Germinal center (tissue), 1 donor: ENCODE measurements at places on chromosomes 11 and 22.

- DNase-seq: no peak
These were observed 717 bp downstream of the MRGPRE start for GRCh38 chr11:3231550-3231850.

GRCh38 chr22:39643311-39644083 lies 72.9 kb downstream of the CACNA1I start:
- no peak for DNase-seq

DNA sequence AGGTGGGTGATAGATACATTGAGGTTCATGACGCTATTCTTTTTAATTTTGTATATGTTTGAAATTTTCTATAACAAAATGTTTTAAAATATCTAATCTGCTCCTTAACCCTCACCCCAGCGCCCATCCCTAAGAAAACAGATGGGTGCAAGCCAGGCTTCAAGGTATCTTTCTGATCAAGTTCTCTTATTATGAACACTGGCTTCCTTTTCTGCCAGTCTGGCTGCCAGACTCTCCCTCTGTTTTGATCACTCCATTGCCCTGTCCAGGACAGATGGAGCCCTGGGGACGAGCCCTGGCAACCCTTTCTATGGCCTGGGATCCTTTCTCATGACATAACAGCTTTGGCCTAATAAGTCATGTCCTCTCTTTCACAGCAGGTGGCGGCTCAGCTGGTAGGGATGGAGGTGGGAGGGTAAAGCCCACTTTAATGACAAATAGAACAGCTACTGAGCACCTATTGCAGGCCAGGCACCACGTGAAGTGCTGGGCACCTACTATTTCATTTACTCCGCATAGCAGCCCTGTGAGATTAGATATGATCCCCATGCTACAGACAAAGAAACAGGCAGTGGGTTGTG lies 38.4 kb downstream of the DRD2 start:
- no peak for DNase-seq

DNA sequence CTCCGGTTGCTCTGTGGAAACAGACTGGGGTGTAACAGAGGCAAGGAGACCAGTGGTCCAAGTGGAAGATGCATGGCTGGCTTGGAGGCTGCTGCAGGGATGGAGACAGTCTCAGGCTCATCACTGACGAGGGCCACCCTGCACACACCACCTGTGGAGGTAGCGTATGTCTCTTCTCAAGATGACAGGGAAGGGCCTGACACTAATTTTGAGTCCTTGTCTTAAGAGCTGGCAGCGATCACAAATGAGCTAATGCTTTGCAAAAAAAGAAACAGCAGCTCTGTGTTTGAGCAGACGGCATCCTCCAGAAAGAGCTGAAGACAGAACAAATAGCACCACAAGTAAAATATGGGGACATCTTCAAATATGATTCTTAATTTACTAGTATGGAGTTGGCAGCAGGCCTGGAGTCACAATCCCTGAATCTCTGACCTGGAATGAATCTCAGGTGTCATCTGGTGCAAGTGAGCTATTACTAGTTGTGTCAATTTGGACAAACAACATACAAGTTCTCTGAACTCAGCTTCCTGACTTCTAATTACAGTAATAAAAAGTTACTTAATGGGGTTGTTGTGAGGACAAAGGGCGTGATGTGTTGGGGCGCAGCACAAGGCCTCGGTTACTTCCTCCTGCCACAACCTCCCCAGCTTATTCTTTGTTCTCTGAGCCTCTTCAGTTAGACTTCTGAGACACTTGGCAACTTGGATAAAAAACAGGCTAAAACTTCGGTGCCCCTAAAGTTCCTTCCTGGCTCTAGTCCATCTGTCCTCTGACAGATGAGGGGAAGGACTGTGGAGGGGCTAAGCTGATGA lies 95.2 kb upstream of the BID start:
- DNase-seq: no peak

DNA sequence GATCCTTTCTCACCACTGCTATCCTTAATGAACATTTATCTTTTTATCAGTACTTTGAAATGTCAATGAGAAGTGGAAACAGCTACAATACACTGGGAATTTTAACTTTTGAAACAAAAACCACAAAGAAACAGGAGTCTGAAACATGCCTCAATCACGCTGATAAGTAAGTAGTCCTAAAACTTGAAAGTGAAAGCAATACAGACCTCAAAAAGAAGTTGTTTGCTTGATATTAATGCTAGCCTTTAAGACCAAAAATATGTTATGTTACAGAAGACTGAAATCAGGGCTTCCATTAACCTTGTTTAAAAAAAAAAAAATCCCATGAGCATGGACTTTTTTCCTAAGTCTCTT lies 21.3 kb downstream of the PHF21A start:
- DNase-seq: no peak

DNA sequence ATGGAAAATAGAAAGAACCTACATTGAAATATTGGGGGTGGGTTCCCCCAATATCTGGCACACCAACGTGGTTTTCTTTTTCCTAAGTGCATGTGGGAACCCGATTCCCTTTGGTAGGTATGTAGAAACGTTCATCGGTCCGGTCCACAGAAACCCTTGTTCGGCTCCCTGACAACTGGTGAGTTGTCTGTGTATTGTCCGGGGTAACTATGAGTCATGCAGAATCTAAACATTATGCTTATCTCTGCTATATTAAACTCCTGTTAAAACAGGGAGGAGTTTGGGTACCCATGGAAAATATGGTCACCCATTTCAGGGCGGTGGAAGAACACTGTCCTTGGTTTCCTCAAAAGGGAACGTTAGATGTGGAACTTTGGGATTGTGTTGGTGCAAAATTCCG lies 25.1 kb upstream of the ALDH3B2 start:
- DNase-seq: no peak
